ENCODE measurements at places on chromosomes 1 and 21. TPM values are rescaled to one million over a fixed set of nuclear protein-coding genes. Genes with fewer than 3 reads are reported as not detected.

RHCE gene
- 1.1 TPM for total RNA-seq

ABCA4 gene
- total RNA-seq = 0.29 TPM

RIPPLY3 gene
- total RNA-seq = 11.4 TPM

SDC3 gene
- total RNA-seq = 10.0 TPM

CTSK gene
- 2.0 TPM for total RNA-seq

CYP4X1 gene
- 1.0 TPM for total RNA-seq
